ENCODE measurements at places on chromosomes 4 and X.

DNA sequence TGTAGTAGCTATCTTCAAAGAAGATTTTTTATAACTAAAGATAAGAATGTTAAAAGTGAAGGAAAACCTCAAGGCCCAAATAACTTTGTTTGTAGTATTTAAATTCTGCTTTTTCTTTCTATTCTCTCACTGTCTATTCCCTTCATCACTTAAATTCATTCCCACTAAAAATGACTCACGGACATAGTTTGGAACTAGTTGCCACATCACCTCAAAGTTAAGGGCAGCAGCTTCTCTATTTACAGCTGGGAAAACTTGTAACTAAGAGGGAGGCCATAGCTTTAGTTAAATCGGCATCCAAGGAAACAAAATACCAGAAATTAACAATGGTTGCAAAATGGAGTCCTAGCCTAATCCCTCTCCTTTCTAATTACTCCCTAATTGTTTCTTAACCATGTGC is 325.4 kb upstream of the MAGEB2 start:
- DNase-seq, result no peak

GRCh38 chr4:124334119-124334518 is 378.4 kb downstream of the ANKRD50 start:
- no peak for DNase-seq

GRCh38 chr4:104064646-104065577 is 345.1 kb upstream of the TACR3 start:
- DNase-seq, result no peak

DNA sequence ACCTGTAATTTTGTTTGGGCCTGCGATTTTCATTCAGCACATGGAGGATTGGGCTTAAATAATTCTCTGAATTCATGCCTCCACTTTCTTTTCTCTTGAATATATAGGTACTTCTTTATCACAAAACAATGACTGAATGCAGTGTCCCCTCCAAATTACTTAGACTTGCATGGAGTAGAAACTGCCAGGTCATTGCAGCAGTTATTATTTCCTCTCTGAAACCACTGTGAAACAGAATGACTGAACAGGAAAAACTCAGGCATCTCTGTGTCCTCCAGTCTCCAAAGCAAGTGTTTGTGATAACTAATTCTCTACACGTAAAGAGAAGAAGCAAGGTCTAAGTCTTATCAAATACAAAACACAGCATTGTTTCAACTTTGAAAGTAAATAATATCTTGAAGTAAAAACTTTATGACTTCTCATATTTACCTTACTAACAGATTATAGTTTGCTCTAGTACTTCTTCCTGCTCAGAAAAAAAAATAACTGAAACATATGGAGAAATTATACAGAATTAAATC is 144.5 kb upstream of the DIAPH2 start:
- no peak for DNase-seq

- no peak for DNase-seq
Measured at GRCh38 chrX:73563738-73564068, 706 bp downstream of the CHIC1 start.

- DNase-seq, result no peak
Measured at GRCh38 chr4:84750260-84750959, 167.5 kb downstream of the CDS1 start.

DNA sequence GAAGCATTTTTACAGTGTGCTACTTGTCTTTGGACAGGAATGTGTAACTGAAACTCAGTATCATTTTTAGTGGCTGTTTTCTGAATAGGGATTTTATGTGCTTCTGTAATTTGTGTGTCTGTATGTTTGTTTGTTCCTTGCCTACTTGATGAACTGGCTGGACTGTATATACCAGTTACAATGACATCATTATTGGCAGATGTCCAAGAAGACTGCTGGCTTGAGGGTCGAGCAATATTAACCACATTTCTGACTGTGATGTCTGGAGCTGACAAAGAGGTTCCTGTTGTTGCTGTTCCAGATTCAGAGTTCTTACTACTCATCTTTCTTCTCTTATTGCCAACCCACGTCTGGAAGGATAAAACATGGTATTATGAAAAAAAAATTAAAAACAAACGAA is 33.0 kb downstream of the HDX start:
- DNase-seq, result no peak

DNA sequence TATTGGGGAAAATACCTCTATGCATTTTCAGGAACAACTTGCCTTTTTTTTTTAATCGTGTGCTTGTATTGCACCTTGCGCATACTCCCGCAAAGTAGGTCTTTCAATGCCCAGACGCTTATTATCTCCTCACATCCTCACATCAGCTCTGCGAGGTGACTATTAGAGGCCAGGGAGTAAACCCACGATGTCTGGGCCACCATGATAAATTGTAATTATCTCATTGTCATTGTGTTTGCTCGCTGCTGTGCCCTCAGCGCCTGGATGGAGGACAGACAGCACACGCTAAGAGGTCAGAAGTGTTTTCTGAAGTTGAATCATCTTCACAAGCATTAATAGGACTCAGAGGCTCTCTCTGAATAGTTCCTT is 1.0 kb upstream of the RELL1 start:
- no peak for DNase-seq

DNA sequence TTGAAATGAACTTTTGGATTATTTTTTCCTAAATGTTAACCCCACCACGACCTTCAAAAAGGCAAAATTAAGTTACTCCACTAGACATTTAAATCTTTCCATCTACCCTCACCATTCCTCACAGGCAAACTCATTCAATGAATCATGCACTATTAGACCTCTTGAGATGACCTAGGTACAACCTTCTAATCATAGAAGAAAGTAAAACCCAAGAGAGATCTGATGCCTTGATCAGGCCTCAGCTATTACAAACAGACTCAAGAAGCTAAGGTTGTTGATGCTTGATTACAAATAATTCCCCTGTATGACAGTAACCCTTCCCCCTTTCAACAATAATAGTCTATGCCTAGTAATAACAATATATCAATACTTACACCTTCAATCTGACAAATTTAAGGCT is 18.9 kb downstream of the TAPT1 start:
- no peak for DNase-seq

DNA sequence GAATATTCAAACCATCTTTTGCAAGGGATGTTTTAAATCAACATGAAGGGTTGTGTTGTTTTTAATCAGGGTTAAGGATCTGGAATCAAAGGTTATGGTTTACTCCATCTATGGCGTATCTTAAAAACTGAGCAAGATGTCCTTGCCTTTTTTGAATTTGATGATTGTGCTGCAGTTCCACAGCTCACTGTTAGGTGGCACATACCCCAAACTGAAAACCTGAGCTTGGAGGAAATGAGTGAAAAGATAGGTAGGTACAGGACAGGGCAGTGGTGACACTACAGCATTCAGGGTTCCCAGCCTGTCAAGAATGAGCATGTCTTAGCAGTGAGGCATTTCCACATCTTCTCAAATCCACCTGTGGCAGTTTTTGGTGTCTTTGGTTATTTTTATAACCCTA is 13.1 kb upstream of the EOLA1 start:
- DNase-seq, result no peak

DNA sequence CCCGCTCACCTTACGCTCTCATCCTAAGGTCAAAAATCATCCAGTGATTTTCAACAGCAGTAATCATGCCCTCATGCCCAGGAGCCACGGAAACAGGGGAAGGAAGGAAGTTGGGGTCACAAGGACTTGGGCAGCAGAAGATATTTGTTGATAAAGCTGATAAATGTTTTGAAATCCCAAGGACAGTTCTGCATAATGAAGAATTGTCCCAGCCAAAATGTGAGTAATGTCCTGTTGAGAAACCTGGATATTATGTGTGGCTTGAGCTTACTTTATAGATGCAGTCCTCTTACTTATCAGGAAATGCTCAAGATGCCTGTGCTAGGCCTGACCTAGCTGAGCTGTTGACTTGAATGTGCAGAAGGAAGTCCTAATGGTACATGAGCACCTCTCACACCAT is 263.0 kb upstream of the ZFP42 start:
- no peak for DNase-seq

- DNase-seq, result no peak
Measured at GRCh38 chr4:151537687-151538086, 128.7 kb downstream of the FHIP1A start.

DNA sequence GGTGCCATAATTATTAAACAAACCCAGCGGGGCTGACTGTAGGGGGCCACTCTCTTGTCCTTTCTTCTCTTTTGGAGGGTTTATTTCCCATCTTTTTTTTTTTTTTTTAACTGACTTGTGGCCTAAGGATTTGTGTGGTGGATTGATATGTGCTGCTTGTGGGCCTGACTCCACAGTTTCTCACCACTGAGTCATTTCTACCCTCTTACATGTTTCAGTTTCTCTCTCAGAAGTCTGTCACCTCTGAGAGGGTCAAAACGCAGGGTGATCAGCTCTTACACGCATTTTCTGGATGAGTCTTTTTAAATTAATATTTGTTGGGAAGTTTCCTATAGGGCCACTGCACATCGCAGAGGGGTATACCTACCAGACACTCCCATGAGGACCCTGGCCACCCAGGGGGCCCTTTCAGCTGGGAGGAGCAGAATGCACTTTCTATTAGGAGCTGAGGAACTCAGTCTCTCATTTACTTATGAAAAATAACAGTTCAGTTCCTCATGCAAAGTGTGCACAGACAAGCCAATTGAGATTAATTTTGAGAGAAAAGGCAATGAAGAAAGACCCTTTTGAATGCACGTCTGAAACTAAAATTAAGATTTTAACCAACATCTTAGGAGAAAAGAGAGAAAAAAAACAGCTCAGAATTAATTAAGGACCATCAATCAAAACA is 407.9 kb downstream of the TECRL start:
- DNase-seq, result no peak

DNA sequence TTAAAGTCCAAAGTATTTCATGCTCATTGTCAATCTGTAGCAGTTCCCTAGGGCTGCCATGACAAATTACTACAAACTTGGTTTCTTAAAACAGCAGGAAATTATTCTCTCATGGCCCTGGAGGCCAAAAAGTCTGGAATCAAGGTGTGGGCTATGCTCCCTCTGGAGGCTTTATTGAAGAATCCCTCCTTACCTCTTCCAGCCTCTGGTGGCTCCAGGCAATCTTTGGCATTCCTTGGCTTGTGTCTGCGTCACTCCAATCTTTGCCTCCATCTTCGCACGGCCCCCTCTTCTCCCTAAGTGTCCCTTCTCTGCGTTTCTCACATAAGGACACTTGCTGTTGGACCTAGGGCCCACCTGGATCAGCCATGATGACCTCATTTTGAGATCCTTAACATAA is 170.4 kb downstream of the SMIM20 start:
- no peak for DNase-seq

GRCh38 chr4:59646082-59646481 is 1554.0 kb upstream of the ADGRL3 start:
- DNase-seq, result no peak

GRCh38 chrX:68703369-68703768 is 55.9 kb downstream of the STARD8 start:
- DNase-seq, result no peak

- DNase-seq, result no peak
Measured at GRCh38 chr4:186999686-187000085, 276.0 kb upstream of the FAT1 start.

- DNase-seq, result no peak
Measured at GRCh38 chrX:39705290-39705689, 392.5 kb downstream of the BCOR start.

GRCh38 chrX:13845721-13846378 is 29.0 kb upstream of the GPM6B start:
- DNase-seq, result no peak

DNA sequence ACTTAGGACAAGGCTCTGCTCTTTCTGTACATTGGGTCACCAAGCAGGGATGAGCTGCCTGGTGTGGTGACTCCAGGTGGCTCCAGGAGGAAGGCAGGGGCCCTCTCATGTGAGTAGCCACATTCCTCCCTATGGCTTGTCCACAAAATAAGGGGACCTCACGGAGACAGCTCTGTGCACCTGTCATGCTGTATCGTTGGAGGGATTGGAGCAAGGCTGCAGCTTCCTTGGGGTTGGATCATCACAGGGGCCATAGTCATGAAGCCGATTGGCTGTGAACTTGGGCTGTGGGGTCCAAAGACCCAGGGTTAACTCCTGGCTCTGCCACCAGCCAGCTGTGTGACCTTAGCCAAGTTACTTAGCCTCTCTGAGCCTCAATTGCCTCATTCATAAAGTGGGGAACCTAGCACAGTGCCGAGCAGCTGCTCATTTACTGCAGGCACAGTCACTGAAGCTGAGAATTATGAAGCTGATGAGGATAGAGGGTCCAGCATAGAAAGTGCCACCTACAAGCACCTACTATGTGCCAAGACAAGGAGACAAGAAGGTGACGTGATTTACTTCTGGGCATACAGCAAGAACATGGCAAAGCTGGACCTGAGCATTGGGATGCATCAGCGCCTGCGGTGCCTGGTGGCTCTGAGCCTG is 11.8 kb upstream of the KIAA0232 start:
- DNase-seq, result no peak

DNA sequence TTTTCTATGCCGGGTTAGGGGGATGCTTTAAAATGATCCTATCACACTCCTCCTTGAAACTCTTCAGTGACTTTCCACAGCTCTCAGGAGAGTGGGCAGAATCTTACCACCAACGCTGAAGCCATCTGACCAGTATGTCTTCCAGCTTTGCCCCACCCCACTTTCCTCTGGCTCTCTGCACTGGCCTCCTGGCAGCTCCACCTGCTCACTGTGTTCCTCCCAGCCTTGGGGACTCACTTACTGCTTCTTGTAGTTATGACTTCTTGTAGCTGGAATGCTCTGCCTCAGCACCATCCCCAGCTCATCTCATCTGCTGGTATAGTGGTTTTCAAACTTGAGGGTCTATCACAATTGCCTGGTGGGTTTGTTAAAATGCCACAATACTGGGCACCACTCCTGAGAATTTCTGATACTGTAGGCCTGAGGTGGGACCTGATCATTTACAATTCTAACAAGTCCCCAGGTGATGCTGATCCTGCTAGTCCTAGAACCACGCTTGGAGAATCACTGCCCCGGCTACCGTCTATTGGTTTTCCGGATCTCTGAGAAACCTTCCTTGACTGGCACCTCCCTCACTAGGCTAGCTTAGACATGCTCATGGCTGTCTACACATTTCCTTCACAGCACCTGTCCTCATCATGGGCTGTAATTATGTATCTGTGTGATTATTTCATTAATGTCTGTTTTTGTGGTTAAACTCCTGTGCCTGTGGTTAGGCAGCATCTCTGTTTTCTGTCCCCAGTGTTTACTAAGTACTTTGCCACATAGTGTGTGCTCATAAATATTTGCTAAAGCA is 152.2 kb downstream of the MGST2 start:
- DNase-seq, result no peak

- DNase-seq, result no peak
Measured at GRCh38 chr4:53854991-53855568, 209.3 kb downstream of the CHIC2 start.

GRCh38 chr4:73822389-73822788 is 14.1 kb upstream of the CXCL6 start:
- no peak for DNase-seq

DNA sequence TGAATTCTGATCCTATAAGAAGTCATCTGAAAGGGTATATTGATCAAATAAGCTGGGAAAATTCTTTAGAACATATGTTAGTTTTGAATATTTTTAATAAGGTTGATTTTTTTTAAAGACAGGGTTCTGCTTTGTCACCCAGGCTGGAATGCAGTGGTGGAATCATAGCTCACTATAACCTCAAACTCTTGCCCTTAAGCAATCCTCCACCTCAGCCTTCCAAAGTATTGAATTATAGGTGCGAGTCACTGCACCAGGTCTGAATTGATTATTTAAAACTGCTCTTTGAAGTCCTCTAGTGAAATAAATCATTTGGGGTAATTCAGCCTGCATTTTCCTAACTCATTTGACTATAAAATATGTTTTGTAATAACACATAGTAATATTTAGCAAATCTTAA is 812.3 kb downstream of the PDHA2 start:
- no peak for DNase-seq
